K562 (cell line): ENCODE measurements at places on chromosomes 6 and 20. TPM values are rescaled to one million over a fixed set of nuclear protein-coding genes. Genes with fewer than 3 reads are reported as not detected.

Gene NKAPL
- total RNA-seq = not detected in 2 replicates

Gene POPDC3
- total RNA-seq = 4.0 and 4.8 TPM in 2 replicates

GRCh38 chr6:142222022-142222421 lies 75.0 kb downstream of the VTA1 start:
- H3K4me1 ChIP-seq = no peaks in the 10 kb centered on the region
- H3K27me3 ChIP-seq = no peaks in the 10 kb centered on the region
- no peak overlapping the region for H3K27ac ChIP-seq
- H3K36me3 ChIP-seq = peaks cover 12% of the 10 kb centered on the region; the same call in 2 of the 3 replicates

GRCh38 chr6:142892254-142893021 lies 52.5 kb downstream of the HIVEP2 start:
- H3K36me3 ChIP-seq = no peaks in the 10 kb centered on the region
- no peaks in the 10 kb centered on the region; the same call in 1 of the 2 replicates for H3K27me3 ChIP-seq
- H3K4me1 ChIP-seq = no peaks in the 10 kb centered on the region

Gene GABRR1
- not detected in 2 replicates for total RNA-seq

Gene PNLDC1
- total RNA-seq = not detected in 2 replicates
